ENCODE measurements at places on chromosomes 2 and 18.

DNA sequence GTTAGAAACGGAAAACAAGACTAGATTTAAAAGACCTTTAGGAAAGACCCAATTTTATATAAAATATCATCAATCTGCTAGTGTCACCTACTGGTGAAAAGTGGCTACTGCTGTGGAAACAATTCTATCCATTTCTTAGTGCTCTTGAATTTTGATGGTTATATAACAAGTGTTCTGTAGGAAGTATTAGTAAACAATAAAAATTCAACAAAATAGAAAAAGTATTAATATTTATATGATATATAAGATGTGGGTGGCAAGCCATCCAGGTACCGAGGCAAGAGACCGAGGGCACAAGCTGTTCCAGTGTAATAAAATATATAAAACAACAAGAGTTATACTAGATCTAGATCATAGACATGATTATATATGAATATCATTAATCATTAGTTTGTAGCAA lies 6.2 kb upstream of the TMEM87B start:
- DNase-seq, result no peak

DNA sequence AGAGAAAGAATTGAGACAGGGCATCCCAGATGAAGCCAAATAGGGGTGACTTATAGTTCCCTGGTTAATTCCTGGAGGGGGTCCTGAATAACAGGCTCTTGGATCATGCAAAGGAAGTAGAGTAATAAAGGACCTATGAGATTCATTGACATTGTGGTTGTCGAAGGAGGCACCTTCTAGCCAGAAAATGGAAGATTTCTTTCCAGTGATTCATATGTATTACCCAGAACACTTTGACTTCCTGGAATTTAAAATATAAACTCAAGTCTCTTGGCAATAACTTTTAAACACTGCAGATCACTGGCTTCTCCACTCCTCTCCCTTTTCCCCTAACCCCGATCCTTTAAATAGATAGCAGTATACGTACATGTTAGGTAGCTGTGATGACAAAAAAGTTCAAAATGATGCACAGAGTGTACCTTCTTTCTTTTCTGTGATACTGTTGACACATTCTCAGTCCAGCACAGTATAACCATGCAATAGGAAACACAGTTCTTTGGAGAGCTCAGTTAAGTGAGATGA lies 211.8 kb downstream of the LTBP1 start:
- no peak for DNase-seq

DNA sequence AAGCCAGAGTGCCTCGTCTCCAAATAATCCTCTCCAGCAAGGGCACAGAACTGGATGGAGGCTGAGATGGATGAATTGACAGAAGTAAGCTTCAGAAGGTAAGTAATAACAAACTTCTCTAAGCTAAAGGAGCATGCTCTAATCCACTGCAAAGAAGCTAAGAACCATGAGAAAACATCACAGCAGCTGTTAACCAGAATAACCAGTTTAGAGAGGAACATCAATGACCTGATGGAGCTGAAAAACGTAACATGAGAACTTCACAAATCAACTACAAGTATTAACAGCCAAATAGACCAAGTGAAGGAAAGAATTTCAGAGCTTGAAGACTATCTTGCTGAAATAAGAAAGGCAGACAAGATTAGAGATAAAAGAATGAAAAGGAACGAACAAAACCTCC lies 32.3 kb downstream of the WDPCP start:
- DNase-seq, result no peak

DNA sequence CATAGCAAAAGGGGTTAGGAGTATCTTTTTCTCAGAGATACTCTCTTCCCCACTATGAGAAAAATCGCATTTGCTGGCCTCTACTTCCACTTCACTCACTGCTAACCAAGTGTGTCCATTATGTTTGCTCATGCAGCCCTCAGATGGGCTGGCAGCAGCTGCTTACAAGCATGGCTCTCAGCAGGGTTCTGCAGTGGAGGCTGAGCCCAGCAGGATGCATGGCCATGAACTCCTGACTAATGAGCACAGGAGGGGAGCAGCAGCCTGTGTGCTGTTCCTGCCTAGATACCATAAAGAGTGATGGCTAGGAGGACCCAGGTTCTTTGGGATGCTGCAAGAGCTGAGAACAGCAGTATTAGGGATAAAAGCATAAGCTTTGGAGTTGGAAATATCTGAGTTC lies 316.9 kb upstream of the THSD7B start:
- no peak for DNase-seq

DNA sequence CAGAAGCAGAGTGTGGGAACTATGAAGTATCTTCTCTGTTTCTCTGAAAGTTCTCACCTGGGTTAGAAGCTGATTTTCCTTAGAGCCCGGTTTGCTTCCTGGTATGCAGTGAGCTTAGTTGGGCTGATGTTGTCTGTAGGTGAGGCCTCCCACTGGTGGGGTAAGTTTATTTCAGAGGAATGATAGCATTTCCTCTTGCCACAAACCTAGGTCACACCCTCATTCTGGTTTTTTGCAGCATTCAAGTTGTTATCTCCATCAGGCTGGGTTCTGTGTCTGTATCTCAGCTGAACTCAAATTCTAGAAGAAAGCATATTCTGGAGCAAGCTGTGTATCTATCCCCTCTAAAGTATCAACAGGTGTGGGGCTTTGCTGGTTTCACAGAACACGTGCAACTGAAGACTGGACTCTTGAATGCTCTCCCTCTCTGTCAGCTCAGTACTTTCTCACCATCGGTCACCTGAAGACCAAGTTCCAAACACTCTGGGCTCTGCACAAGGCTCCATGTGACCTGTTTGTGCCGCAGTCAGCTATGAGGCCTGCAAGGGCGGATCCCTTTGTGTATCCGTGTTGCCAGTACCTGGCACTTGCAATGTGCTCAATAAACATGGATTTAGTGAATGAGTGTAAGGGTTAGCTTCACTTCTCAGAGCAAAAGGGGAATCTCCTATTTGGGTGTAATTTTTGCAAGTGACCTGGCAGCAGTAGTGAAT lies 49.5 kb upstream of the MBOAT2 start:
- no peak for DNase-seq

DNA sequence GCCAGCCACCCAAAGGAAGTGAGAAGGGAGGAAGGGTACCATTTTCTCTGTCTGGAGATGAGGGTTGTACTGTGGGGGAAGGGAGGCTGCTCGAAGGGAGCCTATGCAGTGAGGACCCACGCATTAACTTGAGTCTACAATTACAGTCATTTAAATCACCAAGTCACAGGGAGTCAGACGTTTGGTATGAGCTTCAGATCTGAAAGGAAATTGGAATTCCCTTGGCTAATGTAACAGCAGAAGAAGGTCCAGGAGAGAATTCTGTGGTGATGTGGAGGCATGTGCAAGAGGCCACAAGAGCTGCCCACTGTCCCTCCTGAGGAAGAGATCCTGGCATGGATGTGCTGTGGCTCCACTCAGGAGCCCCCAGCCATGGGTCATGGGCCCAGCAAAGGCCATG lies 22.5 kb downstream of the DAPL1 start:
- DNase-seq, result no peak

- DNase-seq, result no peak
These were observed 213.4 kb downstream of the NEDD4L start for GRCh38 chr18:58257461-58257860.

GRCh38 chr2:232435805-232436204 lies 20.1 kb upstream of the ALPI start:
- no peak for DNase-seq

GRCh38 chr18:56799756-56800155 lies 148.6 kb downstream of the WDR7 start:
- no peak for DNase-seq

GRCh38 chr2:38228753-38229152 lies 148.3 kb downstream of the ATL2 start:
- no peak for DNase-seq

DNA sequence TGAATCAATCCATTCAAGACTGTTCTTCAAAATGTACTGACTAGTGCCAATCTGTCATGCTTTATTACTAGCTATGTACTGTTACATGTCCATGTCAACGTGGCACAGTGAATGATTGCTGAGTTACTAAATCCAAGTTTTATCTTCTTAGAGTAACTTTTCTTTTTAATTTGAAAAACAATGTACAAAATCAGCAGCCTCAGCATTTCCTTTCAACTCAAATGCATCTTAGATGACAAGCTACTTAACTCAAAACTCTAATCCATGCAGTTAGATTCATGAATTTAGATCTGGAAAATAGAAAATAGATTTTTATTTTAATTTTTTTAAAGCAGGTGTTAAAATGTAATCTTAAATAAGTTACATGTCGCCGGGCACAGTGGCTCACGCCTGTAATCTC lies 174.2 kb downstream of the CAPN13 start:
- DNase-seq, result no peak

DNA sequence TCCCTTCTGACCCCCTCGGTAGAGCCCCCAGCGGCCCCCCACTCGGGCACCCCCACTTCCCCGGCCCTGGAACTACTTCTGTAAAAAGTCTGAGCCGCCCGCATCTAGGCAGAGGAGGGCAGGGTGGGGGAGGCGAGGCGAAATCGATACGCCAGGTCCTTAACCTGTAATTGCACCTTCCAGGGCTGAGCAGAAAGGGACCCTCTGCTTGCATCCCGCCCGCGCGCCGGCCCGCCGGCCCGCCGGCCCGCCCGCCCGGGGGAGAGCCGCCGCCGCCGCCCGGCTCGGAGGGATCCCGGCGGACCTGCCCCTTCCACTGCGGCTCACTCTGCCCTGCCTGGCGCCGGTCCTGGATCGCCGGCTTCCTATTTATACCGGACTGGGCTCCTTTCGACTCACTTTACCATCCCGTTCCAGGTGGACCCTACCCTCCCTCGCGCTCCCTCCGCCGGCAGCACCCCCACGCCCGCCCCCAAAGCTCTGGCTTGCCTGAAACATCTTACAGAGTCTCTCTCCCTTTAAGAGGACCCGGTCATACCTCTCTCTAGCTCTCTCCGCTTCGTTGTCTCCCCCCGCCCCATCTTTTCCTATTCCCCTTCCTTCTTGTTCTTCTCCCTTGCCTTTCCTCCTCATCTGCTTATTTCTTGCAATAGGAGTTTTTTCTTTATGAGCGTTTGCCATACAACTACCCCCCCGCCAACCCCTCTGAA lies 797 bp downstream of the KLHL14 start:
- no peak for DNase-seq

DNA sequence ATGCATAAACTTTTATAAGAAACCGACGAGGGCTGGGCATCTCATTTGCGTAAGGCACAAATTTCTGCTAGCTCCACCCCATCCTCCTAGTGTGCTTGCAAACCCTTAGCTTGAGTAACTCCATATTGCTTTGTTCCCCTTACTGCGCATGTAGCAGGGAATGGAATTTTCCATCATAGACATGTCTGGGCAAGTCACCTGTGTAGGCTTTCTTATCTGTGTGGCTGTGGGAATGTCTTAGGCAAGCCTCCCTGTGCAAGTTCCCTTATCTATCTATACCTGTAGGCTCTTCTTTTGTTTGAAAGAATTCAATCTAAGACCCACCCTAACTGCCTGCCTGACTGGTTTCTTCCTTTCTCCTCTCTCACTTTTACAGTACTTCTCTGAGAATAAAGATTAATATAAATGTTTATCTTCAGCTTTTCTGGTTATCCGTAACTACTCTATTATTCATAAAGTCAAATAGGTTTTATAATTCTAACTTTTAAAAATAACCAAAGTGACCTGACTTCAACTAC lies 217.6 kb upstream of the FIGN start:
- no peak for DNase-seq

DNA sequence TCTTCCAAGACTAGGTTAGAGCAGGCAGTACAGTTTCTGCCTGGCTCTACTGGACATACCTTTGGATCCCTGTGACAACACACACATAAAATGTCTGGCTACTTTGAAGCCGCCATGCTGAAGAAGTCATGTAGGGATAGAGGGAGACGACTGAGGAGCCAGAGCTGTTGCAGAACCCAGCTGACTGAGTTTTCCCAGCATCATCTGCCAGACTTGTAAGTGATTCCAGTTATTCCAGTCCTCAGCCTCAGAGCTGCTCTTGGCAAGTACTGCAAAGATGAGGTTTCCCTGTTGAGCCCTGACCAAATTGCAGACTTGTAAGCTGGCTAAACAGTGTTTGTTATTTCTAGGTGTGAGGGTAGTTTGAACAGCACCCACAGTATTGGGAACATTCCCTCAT lies 31.5 kb upstream of the TSPYL6 start:
- no peak for DNase-seq

DNA sequence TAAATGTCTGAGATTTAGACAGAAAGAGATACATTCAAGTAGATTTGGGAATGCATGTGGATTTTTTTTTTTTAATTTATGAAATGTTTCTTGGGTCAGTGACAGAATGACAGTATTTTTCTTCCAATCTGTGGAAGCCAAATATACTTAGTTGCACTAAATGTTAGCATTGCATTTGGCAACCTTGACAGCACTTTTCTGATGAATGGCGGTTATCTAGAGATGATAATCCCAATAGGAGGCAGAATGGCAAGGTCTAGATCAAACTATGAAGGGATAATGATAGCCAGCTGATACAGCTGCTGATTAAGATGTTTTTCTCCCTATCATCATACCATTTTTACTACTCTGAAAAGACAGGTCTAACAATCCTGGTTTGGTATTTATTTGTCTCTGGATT lies 174.5 kb upstream of the STON1 start:
- DNase-seq, result no peak

GRCh38 chr18:47758000-47758399 lies 172.5 kb downstream of the SMAD2 start:
- no peak for DNase-seq

- DNase-seq, result no peak
These were observed 34.9 kb downstream of the NAB1 start for GRCh38 chr2:190683802-190684201.

- DNase-seq, result no peak
These were observed 49.7 kb downstream of the FOSL2 start for GRCh38 chr2:28442328-28442727.

GRCh38 chr2:217839073-217839749 lies 163.6 kb downstream of the TNS1 start:
- no peak for DNase-seq

DNA sequence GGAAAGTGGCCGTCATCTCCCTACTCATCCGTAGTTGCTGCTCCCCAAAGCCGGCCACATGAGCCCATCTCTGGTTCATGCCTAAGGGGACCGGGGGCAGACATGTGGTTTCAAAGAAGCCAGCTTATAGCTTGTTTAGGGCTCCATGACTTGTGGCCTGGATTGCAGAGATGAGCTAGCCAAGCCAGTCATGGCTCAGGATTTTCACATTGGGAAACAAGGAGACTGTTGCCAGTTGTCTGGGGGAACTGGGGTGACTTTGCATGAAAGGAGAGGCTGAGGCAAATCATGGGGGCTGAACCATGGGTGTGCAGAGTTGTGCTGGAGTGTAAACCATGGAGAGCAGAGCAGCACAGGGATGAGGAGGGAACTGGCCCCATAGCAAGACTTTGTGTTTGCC lies 183.0 kb upstream of the APCDD1 start:
- no peak for DNase-seq

DNA sequence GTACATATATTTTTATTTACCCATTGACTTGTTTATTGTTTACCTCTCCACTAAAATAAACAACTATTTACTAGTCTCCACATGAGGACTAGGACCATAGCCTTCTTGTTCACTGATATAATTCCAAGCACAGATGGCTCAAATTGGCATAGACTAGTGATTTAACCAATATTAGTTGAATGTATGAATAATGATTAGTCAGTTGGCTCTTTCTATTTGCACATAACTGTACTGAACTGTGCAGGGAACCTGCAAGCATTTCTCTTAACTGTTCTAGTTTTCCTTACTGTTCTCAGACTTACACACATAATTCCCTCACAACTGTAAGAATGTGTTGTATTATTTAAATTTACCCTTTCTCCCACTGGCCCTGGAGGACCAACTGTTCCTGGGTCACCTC lies 91.9 kb downstream of the COL3A1 start:
- no peak for DNase-seq
